ENCODE measurements at places on chromosomes 16 and 17. TPM values are rescaled to one million over a fixed set of nuclear protein-coding genes. Genes with fewer than 3 reads are reported as not detected.

- DNase-seq = no peak
Observed at GRCh38 chr17:53462393-53462811, 360.3 kb upstream of the KIF2B start.

DNA sequence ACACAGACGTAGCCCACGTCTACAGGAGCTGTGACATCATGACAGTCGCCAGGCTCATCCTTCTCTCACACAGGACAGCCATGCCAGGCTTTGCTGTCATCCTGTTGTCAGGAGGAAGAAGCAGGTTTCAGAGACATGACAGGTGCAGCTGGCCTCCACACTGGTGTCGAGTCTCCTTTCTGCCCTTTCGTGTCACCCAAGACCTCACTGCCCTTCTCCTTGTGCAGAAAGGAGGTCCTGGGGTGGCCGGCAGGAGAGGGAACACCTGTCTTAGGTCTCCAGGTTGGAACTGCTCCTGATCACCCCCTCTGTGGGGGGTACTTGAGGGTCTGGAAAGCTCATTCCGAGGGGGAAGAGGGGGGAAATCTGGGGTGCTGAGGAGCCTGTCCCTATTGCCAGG lies 41.6 kb upstream of the IRF8 start:
- DNase-seq = no peak

GRCh38 chr16:11094075-11094856 lies 149.9 kb downstream of the CLEC16A start:
- DNase-seq = no peak

GRCh38 chr16:12159028-12159427 lies 182.5 kb downstream of the SNX29 start:
- no peak for DNase-seq

DNA sequence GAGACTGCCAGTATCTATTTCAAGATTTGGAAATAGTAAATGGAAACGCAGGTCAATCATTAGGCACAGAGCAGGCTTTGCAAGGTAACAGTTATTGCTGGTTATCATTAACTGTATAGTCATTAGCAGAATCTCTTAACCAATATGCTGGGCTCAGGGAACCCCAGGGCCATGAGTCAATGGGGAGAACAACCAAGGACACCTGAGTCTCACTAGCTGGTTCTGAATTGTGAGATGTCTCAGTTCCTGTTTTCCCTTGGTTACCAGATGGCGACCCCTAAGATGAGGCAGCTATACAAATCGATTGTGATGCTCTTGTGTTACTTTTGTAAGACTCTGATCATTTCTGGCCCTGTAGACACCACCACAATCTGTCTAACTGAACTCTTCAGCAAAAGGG lies 385.3 kb downstream of the HAPSTR1 start:
- no peak for DNase-seq

- DNase-seq = no peak
Observed at GRCh38 chr17:72151565-72152386, 31.0 kb downstream of the SOX9 start.

- no peak for DNase-seq
Observed at GRCh38 chr16:73108195-73108963, 60.5 kb upstream of the ZFHX3 start.

DNA sequence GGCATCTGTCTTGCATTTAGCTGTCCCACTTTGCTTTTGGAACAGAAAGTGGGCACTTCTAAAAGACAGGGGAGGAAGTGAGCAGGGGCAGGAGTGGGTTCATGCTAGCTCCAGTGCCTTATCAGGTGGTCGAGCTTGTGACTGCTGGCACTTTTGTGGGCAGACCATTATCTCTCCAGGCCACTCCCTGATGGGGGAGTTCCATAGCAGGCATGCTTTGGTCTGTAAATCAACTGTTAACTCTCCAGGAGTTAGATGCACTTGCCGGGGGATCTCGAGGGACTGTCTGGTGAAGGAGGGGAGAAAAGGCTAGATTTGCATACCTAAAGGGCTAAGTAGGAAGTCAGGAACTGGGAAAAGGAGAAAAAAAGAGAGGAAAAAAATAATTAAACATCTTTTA lies 9.3 kb upstream of the CARD14 start:
- DNase-seq = no peak

GRCh38 chr16:22346483-22346882 lies 27.9 kb downstream of the CDR2 start:
- DNase-seq = no peak

DNA sequence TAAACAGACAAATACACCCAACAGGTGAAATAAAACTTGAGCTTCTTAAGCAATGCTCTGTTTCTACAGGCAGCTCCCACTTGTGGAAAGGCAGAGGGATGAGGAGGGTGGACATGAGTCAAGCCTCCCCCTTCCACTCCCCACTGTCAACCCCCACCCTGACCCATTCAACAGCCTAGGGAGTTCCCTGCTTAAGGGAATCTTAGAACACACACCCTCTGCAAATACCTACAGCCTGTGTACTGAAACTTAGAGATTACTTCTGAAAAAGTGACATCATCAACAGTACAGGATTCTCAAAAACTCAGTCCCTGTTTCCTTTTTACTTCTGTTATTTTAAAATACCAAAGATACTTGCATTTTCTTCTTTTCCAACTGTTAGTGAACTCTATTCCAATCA lies 345.4 kb downstream of the SOX9 start:
- DNase-seq = no peak

- no peak for DNase-seq
Observed at GRCh38 chr17:41835214-41835799, 725 bp downstream of the NT5C3B start.

DNA sequence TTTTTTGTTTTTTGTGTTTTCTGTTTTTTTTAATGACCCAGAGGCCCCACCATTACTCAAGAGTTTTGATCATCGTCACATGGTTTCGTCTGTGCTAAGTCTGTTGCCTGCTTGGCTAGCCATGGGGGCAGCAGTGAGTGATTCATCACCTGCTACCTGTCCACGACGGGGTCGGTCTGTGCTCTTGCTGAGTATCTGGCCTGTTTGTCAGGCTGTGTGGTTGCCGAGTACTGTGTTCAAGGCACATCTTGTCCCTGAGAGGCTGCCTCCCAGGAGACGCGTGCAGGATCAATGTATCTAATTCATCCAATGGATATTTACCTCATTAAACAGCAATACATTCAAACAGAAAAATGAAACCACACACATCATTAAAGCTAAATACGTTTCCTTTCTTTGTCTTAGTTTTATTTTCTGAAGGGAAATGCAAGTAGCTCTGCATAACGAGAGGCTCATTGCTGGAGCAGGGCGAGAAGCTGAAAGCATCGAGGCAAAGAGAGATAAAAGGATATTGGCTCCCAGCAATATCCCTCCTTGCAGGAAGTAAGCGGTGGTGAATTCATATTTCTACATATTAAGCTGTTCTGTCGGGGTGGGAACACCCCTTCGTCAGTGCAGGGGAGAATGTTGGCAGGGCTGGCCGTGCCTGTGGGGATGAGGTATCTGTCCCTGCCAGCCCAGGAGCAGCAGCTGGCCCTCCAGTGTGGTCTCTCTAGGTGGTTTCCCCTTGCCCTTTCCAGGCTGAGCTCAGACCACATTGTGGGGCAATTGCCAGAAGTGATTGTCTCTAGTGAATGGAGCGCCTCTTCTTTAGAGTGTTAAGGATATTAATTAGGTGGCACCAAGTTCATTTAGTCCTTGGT lies 166.2 kb upstream of the ASIC2 start:
- DNase-seq = no peak

GRCh38 chr16:24761526-24761925 lies 32.1 kb downstream of the TNRC6A start:
- DNase-seq = no peak

DNA sequence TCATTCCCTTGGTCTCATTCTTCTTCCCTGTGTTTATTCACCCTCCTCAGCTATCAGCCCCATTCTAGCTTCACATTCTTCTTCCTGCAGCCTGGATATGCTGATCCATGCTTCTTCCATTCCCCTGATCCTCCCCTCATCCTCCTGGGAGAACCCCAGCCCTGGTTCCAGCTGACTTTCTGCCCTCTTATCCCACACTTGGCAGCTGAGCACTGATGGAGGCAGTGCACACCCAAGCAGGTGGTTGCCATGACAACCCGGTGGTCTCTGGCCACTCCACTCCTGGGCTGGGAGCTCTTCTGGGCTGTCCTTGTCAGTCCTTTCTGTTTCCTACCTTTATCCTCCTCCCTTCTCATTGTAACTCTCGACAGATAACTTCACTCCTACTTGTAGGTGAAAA lies 16.7 kb upstream of the TUBG2 start:
- no peak for DNase-seq

GRCh38 chr16:49350265-49351095 lies 23.1 kb upstream of the C16orf78 start:
- DNase-seq = peak; percentile 75

- no peak for DNase-seq
Observed at GRCh38 chr17:33016920-33017319, 25.3 kb downstream of the SPACA3 start.

DNA sequence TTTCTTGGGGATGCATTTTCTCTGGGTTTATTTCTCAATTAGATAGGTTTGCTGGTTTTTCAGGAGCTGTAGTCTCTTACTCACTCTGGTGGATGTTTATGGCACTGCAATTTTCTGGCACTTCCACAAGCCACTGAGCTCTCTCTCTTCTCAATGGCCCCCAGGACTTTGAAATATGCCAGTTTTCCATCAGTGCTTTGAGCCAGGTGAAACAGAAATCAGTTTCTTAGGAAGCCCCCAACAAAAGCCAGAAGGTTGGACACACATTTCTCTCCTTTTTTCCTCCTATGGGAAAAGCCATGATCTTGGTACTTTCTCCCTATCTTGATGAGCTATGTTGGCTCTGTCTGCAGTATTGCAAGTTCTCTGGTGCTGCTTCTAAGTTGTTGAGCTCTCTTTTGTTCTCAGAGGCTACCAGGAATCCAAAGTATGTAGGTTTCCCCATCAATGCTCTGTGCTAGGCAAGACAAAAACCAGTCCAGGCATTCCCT lies 90.7 kb upstream of the SMIM36 start:
- peak; percentile 14 for DNase-seq

- no peak for DNase-seq
Observed at GRCh38 chr17:7477392-7478275, 1.8 kb downstream of the ZBTB4 start.

DNA sequence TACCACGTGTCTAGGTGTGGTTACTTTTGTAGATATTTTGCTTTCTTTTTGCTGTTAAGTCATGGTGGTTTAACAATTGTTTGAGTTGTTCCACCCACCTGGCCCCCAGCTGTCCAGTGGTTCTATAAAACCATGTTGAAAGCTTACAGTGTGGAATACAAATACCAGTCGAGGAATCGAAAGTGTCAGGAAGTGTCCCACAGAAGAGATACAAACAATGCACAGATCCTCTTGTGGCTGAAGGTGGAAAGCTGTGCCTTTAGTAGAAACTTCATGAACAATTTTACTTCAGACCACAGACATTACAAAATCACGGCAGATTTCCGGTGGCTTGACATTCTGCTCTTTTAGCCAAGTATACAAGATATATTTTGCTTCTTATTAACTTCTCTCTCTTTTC lies 782.4 kb upstream of the SOX9 start:
- DNase-seq = no peak

DNA sequence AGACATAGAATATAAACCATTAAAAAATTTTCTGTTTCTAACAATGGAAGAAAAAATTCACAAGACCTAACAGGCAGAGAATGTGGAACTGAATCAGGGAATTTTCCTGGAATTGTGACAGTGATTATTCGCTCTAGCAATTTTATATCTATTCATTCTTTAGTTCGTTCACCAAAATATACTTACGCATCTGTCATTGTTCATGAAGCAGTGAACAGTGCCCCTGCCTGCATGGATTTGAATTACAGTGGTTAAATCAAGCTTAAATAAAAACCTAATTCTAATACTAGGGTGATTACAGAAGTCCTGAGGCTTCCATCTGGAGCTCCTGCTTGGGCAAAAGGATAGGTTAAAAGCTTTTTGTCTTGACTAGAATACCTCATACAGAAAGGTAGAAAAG lies 48.6 kb downstream of the ABCA8 start:
- DNase-seq = no peak

DNA sequence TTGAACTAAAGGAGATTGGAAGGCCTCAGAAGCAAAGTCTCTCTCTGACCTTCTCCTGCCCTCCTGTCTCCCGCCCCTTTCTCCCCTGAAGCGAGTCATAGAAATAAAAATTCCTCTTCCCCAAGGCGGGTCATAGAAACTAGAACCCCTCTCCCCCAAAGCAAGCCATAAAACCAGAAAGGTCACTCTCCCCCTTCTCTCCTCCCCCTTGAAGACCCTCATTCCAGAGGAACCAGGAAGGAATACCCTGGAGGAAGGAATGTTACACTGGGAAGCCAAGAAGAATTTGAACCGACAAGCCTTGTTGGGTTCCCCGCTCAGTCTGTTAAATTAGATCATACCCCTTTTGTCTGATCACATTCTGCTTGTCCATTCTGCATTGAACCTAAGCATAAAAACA lies 2.7 kb upstream of the GJC1 start:
- no peak for DNase-seq

DNA sequence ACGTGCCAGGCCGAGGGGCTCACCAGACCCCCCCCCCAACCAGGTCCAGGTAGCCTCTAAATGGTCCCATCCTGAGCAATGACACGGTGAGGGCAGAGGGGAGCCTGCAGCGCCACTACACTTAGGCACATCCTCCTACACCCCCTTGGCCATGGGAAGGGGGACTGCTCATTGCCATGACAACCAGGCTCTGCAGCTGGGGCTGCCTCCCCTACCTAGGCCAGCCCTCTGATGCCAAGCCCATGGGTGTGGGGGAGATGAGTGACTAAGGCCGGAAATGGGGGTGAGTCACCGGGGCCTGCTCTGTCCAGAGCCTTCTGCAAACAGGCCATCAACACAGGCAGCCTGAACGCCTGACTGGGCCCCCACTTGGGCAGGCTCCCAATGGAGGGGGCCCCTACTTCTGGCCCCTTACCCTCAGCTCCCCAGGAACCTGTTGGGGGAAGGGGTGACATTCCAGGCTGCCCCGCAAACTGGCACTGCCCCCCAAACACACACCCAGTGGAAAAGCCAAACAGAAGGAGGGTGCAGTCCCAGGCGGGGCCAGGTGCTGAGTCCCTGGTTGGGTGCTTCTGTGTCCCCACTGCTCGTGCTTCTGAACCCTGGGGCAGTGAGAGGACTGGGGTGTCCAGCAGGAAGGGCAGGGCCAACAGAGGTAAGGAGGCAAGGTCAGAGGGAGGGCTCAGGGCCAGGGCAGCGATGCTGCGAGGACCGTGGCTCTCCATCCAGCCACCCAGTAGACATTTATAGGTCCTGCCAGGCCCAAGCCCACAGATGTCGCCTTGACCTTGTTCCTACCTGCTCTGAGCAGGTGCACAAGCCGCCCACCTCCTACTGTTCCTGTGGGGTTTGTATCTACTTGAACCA lies 8.2 kb downstream of the PLCD3 start:
- DNase-seq = no peak

The EVPLL gene
- not detected for total RNA-seq

The SKAP1 gene
- 0.49 TPM for total RNA-seq

The USP43 gene
- total RNA-seq = 2.0 TPM

The CA7 gene
- total RNA-seq = not detected

The SPPL2C gene
- not detected for total RNA-seq

The G6PC1 gene
- not detected for total RNA-seq

The PITPNM3 gene
- total RNA-seq = 1.4 TPM

The SCPEP1 gene
- 24.6 TPM for total RNA-seq

The CDRT15 gene
- total RNA-seq = not detected

The ADORA2B gene
- total RNA-seq = 0.98 TPM
